Muscle of back (tissue), 13 donors: ENCODE measurements at places on chromosomes 6 and 20.

GRCh38 chr20:40291493-40292135 is 397.4 kb downstream of the MAFB start:
- DNase-seq = no peak

GRCh38 chr6:75486850-75487518 is 6.6 kb downstream of the FILIP1 start:
- no peak for DNase-seq

DNA sequence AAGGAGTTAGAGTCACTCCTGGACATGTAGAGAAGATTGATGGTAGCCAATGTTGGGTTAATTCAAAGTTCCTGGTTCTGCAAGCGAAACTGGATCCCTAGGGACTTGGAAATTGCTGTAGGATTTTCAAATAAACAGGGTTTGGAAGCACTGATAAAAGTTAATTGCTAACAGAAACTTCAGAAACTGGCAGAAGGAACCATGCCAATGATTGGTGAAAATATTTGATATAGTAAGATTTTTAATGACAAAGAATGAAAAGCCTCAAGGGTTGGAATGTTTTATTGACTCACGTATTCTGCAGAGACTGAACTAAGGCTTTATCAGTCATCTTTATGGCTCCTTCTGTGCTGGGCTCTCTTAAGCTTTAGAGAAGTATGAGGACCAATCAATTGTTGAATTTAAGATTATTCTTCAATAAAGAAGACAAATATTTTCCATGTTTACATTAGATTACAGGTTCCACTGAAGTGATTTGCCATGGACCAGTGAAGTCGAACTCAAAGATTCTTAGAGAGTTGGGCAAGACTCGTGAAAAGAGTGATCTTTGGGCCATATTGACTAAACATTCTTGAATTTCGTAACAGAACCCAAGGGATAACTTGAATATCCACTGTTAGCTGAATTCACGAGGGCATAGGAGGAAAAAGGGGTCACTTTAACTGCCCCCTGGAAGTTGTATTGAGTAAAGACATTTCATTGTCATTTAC is 371.4 kb downstream of the HDGFL1 start:
- no peak for DNase-seq

DNA sequence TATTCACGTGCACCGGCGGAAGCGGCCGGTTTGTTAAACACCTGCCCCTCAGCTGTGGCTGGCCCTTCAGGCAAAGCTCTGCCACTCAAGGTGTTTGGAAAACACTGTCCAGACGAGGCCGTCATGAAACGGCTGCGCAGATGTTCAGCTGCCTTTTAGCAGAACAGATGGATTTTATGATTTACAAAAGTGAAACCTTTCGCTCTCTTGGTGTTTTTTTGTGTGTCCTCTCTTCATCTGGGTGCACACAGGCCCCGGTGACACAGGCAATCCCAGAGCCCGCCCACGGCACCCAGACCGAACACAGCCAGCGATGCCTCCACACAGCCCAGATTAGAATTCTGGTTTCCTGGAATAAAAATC is 397.0 kb downstream of the SMOC2 start:
- no peak for DNase-seq

- DNase-seq = no peak
Measured at GRCh38 chr6:21729431-21729830, 135.9 kb downstream of the SOX4 start.

GRCh38 chr6:31559606-31559957 is 12.2 kb downstream of the NFKBIL1 start:
- no peak for DNase-seq

GRCh38 chr6:52929321-52930164 is 20.0 kb upstream of the GSTA3 start:
- DNase-seq = no peak

GRCh38 chr6:98041056-98041455 is 758.0 kb upstream of the MMS22L start:
- no peak for DNase-seq

- peak; percentile 53 for DNase-seq
Measured at GRCh38 chr6:79453558-79454042, 83.6 kb downstream of the LCA5 start.

GRCh38 chr6:72702421-72702820 is 80.6 kb downstream of the KCNQ5 start:
- DNase-seq = no peak

GRCh38 chr6:110690106-110690654 is 125.1 kb downstream of the CDK19 start:
- no peak for DNase-seq

GRCh38 chr6:25257686-25258348 is 21.4 kb upstream of the CARMIL1 start:
- no peak for DNase-seq

- no peak for DNase-seq
Measured at GRCh38 chr6:82074556-82074955, 173.0 kb downstream of the IBTK start.
